ENCODE measurements at places on chromosomes 16 and 17.

DNA sequence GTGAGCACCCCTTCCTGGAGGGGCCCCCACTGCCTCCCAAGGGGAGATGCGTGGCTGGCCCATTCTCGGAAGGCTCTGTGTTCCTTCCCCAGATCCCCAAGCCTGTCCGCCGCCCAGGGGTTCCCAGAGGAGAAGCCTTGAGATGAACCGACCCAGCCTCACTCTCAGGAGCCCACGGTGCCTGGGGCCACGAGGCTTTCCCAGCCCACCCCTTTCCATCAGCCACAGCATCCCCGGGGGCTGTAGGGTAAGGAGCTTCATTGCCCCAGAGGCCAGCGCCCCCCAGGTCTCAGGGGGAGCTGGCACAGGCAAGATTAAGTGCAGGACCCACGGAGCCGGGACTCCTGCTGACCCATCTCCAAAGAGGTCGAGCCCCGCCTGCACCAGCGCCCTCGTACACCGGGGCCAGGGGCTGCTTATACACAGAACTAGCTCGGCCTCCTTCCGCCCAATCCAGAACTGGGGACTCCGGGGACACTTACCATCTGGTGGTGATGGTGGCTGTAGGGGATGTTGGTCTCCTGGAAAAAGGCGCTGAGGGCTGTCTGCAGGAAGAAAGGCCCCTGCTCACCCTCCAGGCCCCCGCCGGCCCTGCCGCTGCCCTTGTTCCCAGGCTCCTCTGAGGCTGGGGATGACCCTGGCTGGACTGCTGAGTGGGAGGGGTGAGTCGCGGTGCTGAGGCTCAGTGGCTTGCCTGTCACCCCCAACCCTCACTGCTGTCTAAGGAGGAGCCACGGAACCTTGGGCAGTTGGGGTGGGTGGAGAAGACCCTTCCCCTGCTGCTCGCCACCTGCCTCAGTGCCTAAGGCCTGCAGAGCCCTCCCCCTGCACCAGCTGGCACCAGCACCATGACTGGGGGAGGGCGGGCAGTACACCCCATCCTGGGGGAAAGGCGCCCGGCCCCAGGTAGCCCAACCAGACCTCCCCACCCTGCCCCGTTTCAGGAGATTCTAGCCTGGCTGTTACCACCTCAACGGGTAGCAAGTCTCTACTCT, 4.4 kb downstream of the UBALD1 start:
- no peak for DNase-seq

DNA sequence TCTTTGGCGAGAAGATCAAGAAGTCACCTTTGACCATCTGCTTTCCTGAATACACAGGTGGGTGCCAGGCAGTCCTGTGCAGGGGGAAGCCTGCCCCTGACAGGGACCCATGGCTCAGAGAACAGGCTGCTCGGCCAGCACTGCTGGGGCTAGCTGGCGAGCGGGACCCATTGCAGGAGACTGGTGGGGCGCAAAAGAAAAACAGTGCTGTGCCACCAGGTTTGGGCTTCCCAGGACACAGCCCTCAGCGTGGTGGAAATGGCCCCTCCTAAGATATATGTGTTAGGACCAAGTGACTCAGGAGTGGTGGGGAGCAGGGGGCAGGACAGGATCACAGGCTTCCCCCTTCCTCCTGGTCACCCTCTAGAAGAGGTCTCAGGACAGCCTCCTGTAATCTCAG, 73.9 kb downstream of the AMFR start:
- DNase-seq, result no peak

GRCh38 chr17:59884861-59885260, 7.9 kb downstream of the TUBD1 start:
- no peak for DNase-seq

- no peak for DNase-seq
Observed at GRCh38 chr17:14468858-14469257, 168.0 kb downstream of the HS3ST3B1 start.

GRCh38 chr16:60107437-60107836, 1373.3 kb upstream of the GOT2 start:
- no peak for DNase-seq

- DNase-seq, result no peak
Observed at GRCh38 chr17:6494239-6494941, 50.1 kb downstream of the PIMREG start.

- no peak for DNase-seq
Observed at GRCh38 chr17:55708175-55708974, 14.3 kb downstream of the TMEM100 start.

GRCh38 chr17:40168262-40168832, 8.9 kb upstream of the RAPGEFL1 start:
- no peak for DNase-seq

- no peak for DNase-seq
Observed at GRCh38 chr17:60750640-60751039, 73.0 kb downstream of the BCAS3 start.

DNA sequence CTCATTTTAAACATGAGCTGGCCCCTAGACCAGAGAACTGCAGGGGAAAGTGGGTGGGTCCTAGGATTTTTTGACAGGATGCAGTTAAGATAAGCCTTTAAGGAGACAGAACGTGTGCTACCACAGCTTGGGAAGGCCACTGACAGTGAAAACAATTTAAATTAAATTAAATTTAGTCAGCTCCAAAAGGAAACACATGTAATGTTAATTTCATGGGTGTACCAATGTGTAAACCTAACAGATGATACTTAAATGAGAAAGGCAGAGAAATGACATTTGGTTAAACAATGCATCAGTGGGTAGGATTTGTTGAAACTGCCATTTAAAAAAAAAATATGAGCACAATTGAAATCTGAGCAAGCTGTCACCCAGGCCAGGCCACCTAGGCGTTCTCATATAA, 250.8 kb downstream of the XYLT1 start:
- no peak for DNase-seq

DNA sequence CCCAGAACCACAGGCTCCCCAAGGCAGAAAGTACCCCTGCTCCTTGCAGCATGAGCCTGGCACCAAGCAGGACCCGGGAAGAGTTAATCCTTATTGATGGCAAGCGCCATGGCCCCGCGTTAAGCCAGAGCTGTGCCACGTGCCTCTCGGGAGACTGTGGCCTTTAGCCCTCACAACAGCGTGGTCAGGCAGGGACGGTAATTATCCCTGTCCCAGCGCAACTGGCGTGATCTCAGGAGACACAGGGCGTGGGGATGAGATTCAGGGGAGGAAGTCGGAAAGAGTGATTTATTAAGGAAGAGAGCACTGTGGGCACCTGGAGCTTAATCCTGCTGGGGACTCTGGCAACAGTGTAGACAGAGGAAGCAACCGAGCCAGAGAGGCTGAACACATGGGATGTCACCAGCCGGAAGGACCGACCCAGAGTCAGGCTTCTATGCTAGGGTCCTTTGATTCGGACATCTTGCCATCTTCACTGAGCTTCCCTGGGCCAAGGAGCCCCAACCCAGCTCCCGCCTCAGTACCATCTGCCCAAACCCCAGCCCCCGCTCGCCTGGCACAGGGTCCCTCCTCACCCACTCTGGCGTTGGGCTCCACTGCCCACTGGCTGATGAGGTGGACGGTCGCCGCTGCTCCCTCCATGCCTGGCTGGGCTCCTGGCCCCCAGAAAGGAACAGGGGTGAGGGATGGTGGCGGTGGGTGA, 16.9 kb downstream of the OTOP3 start:
- DNase-seq, result no peak

DNA sequence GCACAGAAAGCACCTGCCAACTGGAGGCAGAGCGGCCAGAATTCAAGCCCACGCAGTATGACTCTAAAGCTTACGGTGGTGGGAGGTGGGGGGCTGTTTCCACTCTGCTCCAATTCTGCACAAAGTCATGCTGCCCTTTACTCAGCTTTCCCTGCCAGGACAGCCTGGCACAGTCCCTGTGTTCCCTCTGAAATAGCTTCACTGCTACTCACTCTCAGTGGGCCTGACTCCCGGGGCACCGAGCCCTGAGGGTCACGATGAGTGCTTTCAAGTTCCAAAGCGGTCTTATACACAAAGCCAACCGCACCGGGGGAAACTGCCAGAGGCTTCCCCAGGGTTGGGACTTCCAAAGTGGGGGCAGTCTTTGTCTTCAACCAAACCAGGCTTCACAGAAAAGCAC, 306.1 kb upstream of the XYLT1 start:
- no peak for DNase-seq

DNA sequence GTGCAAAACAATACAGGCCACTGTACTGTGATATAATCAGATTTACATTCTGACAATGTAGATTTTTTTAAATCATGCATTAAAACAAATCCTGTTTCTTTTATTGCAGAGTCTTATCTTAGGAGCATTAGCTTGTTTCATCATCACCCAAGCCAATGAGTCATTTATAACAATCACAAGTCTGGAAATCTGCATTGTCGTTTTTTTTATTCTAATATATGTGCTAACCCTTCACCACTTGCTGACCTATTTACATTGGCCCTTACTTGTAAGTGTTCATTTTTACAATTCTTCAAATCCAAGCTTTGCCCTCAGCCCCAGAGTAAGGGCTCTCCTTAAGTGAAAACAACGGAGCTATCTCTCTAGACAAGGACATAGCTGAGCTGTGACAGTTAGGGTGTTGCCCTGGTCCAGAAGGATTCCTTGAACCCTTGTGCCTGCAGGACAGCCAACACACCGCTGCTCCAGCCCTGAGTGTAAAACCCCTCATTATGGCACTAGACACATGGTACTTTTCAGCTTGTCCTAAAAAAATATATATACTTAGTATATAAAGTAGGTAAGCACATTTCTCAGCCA, 3.7 kb downstream of the CMTM1 start:
- DNase-seq, result no peak

GRCh38 chr16:3578610-3579551, 1.7 kb upstream of the NLRC3 start:
- DNase-seq, result no peak

GRCh38 chr16:82506692-82507670, 119.8 kb upstream of the CDH13 start:
- DNase-seq, result no peak

GRCh38 chr17:37527249-37527851, 37.7 kb downstream of the DUSP14 start:
- DNase-seq, result no peak

DNA sequence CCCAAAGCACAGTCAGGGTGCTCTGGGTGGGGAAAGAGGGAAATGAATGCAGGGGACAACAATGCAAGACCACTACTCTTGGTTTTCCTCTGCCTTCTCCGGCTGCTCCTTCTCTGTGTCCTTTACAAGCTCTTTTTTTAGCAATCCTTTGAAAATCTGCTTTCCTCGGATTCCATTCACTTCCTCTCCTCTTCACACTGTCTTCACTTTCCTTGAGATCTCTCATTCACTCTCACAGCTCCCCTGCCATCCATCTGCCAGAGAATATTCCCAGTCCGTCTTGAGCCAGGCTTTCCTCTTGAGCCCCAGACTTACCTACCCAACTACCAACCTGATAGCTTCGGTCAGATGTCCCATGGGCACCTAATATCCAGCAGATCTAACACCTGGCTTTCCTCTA, 11.0 kb upstream of the SPOP start:
- DNase-seq, result no peak

- DNase-seq, result no peak
Observed at GRCh38 chr16:15434079-15434424, 336 bp upstream of the BMERB1 start.

DNA sequence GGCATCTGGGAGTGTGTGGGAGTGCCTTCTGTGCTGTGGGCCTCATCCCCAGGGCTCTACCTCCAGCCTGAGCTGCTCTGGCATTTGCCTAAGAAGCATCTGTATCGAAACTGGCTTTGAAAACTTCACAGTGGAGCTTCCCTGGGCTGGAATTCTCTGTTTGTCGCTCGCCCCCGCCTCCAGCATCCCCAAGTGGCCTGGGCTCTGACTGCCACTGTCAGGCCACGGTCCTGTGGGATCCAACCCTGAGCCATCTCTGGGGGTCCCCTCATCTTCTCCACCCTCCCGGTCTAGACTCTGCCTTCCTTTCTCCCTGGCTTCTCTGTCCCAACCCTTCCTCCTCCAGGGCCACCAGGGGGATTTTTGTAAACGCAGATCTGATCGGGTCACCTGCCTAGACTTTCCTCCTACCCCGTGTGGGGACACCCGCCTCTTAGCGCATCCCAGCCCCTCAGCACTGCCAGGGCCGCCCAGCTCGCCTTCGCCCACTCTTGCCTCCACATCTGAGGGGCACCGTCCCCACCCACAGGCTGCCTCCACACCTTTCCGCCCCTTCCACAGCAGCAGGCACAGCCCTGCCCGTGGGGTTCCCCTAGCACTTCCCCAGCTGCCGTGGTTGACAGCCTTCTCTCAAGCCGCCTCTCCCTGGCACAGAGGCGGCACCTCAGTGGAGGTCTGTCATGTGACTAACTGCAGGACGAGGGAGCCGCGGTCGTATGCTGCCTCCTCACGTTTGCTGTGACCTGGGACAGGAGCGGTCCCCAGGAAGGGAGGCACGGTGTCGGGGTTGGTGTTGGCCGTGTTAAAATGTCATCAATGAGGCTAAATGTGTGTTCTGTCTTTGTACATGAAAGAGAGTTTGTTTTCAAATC, 12.0 kb downstream of the TBC1D24 start:
- no peak for DNase-seq

DNA sequence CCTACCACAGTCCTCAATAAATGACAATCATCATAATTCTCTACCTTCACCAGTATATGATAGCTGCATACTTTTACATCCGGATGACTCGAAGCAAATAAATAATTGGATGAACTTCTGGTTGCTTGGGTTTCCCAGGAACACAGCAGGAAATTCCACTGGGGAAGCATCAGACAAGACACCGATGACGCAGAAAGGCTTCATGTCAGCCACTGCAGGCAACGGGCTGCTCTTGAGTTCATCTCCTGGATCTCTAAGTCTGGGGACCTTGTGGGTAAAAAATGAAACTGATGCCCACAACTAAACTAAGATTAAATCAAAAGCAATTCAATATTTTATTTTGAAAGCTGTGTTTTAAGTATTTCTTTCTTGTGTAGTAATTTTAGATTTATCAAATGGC, 472.1 kb upstream of the C16orf82 start:
- no peak for DNase-seq

- no peak for DNase-seq
Observed at GRCh38 chr17:65027305-65027704, 29.2 kb downstream of the GNA13 start.

- DNase-seq, result no peak
Observed at GRCh38 chr17:36934692-36935630, 2.3 kb upstream of the LHX1 start.

Data from type B pancreatic cell (in vitro differentiated cells).